ENCODE measurements at places on chromosomes 12 and 14.

DNA sequence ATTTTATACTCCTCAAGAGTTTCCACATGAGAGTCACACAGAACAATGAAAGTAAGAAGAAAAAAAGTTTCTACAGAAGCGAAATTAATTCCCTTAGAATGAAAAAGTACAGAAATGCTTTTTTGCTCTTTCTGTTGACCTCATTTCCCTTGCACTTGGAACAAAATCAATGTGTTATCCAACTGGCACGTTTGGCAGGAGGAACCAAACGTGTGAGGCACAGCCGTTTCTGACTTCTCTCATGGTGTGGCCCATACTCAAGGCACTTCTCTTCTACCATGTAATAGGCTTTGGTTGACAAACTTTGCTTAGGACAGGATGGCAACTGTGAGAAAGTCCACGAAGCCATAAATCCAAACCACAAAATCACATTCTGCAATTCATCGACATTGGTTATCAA is 297.0 kb downstream of the FUT8 start:
- no peak for DNase-seq

DNA sequence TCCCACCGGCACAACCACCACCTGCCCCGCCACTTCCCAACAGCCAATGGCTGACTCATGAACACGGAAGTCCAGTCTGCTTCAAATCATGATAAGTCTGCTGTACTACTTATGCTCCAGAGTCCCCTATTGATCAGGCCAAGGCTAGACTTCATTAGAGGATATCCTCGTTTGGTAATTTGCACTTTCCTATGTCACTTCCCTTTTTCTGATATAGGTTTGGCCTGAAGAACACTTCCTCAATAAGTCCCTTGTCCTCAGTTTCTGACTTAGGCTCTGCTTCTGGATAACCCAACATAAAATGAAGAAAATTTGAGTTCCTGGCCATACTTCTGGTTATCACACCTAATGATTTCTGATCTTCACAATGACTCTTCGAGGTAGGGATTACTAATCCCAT is 45.3 kb downstream of the IFNG-AS1 start:
- no peak for DNase-seq

DNA sequence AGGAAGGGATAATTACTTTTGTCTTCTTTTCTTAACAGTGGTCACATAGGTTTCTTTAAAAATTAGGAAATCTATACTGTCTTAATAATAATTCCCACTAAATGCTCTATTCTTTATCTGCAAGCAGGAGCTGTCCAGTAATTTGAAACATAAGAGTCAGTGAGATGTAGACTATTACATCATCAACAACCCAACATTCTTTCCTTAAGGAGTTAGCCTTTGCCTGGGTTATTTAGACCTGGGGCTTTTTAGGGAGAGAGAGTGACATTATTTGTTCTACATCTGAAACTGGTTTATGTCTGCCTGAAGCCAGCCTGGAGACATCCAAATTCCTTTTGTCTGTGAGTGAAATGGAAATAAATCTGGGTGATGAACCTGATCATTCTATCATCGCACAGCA is 294.4 kb downstream of the TMTC2 start:
- DNase-seq = no peak

DNA sequence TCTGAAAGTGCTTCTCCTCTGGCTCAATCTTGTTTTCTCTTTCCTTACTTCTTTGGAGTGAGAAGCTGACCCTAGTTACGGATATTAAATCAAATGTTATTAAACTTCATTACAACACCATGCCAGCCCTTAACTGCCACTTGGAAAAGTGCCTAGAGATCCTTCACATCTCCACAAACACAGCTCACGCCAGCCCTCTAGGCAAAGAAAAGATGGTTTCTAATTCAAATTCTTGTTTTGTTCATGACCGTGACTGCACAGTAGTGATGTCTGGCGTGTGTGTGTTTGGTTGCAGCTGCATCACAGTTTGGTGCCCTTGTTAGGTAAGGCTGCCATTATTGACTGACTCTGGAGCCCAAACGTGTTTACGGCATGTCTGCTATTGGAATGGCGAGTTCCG is 113.0 kb downstream of the BEGAIN start:
- DNase-seq = no peak

DNA sequence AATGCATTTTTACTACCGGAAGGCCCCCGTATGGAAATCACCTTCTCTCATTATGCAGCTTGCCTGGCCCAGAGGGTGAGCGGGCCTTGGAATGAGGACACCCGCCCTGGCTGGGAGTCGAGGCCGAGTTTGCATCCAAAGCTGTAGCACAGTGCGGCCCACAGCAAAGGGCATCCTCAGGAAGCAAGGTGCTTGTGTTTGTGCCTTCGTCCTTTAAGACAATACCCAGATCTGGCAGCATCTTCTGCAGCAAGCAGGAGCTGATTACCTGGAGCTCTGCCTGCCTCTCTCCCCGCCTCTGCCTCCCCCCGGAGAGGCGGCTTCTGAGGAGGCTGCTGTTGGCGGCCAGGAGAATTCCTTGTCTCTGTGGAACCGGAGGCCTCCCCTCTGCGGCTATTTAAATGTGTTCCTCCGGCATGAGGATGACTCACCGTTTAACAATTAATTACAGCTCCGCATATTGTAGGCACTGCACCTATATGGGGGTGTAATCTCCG is 145.3 kb downstream of the CACNA1C start:
- DNase-seq = peak; percentile 62

GRCh38 chr12:10968765-10969456 is 17.8 kb downstream of the TAS2R50 start:
- peak; percentile 47 for DNase-seq

DNA sequence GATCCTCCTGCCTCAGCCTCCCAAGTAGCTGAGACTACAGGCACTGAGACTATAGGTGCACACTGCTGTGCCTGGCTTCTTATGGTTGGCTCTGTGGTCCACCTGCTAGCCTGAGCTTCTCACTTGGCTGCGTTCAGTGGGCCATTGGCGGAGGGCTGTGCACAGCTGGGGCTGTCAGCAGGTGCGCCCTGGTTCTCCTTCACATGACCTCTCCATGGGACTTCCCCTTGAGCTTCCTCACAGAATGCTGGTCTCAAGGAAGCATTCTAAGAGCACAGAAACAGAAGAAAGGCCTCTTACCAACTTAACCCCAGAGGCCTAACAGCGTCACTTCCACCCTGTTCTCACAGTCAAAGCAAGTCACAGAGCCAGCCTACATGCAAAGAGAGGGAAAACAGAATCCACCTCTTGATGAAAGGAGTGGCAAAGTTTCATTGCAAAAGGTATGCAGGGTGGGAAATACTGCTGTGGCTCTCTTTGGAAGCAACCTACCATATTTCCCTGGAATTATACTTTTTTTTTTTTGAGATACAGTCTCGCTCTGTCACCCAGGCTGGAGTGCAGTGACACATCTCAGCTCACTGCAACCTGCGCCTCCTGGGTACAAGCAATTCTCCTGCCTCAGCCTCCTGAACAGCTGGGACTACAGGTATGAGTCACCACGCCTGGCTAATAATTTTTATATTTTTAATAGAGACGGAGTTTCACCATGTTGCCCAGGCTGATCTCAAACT is 9.3 kb downstream of the RILPL2 start:
- DNase-seq = no peak

GRCh38 chr14:83217492-83217891 is 1683.8 kb upstream of the SEL1L start:
- DNase-seq = peak; percentile 87

DNA sequence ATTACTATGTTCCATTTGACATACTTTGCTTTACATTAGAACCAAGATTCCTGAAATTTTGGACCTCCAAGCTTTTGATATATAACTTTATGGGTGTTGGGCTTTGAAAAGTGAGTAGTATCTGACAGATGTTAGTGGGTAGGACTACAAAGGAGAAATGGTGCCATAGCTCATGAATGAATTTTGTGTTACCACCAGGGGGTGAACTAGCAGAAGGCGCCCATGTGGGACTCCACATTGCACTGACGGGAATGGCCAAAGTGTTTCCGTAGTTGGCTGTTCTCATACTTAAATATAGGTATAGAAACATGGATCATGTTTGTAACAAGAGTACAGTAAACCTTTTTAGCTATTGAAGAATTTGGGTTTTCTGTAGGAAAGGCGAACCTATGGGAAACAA is 337.5 kb downstream of the FLRT2 start:
- DNase-seq = no peak

DNA sequence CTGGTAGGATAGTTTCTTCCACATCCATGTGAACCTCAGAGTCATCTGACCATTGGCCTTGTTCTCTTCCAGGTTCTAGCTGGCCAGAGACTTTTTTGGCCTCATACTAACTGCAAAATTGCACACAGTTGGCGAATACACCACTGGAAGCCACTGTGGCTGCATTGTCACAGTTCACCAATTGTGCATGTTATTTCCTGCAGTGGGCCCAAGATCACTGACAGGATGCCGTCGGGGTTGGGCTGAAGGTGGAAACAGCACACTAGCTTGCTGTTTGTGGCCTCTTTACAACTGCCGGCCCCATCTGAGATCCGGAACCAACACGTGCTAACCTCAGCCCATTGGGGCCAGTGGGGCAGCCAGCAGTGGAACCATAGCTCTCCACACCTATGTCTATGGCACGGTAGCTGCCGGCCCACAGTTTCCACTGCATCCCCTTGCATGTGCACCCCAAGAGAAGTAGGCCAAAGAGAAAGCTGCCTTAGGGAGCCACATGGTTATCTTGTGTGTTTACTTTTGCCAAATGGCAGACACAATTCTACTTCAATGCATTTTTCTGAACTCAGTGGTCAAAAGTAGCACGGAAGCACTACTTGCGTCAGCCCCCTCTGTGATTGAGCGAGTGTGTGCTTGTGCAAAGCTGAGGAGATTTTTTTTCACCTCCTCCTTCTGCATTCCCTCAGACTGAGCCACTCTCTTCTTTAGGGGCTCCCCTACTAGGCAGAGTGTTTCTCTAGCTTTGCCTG is 464.0 kb downstream of the RAD51B start:
- no peak for DNase-seq

GRCh38 chr12:40224439-40225291 is at the start of gene LRRK2:
Gene LRRK2, plus strand, starts transcription at chr12:40224997. Its CDS starts 135 bp downstream, at chr12:40225132.
- DNase-seq = peak; percentile 34

- no peak for DNase-seq
Observed at GRCh38 chr12:94078138-94078723, 70.1 kb upstream of the PLXNC1 start.

- peak; percentile 46 for DNase-seq
Observed at GRCh38 chr12:118402251-118402650, 25.9 kb downstream of the SUDS3 start.

GRCh38 chr12:55816881-55817344 is 611 bp downstream of the SARNP start:
- no peak for DNase-seq

GRCh38 chr14:75011356-75011994 is 8.8 kb downstream of the EIF2B2 start:
- DNase-seq = no peak

DNA sequence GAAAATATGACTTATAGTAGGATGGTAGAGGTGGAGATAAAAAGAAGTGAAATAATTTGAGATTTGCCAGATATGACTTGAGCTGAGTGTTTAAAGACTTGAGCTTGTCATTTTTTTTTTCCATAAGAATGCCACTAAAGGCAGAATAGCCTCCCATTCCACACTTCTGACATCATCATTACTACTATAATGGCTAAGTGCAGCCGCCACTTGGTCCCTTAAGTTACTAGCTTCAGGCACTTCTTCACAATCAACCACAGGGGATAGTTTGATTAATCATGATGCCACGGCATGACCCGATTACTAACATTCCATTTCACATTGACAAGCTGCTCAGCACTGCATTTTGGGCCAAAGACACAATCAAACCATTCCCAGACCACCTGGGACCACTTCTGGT is 127.9 kb downstream of the EFCAB11 start:
- no peak for DNase-seq

GRCh38 chr14:72774894-72775620 is 118.8 kb downstream of the DPF3 start:
- no peak for DNase-seq

- DNase-seq = no peak
Observed at GRCh38 chr12:130704606-130705005, 11.5 kb downstream of the RIMBP2 start.

DNA sequence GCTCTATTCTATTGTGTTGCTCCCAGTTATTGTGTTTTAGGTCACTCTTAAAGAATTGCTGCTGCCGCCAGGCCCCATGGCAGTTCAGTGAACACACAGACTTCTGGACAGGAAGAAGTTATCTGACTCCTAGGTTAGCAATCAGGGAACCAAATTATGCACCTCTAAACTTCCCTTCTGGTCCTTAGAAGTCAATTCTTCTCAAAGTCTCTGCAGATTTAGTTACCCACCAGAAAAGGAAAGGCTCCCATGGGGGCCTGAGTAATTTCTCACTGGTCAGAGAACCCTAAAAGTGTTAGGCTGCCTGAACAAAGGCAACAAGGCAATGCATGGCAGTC is 10.0 kb downstream of the EMP1 start:
- DNase-seq = no peak

DNA sequence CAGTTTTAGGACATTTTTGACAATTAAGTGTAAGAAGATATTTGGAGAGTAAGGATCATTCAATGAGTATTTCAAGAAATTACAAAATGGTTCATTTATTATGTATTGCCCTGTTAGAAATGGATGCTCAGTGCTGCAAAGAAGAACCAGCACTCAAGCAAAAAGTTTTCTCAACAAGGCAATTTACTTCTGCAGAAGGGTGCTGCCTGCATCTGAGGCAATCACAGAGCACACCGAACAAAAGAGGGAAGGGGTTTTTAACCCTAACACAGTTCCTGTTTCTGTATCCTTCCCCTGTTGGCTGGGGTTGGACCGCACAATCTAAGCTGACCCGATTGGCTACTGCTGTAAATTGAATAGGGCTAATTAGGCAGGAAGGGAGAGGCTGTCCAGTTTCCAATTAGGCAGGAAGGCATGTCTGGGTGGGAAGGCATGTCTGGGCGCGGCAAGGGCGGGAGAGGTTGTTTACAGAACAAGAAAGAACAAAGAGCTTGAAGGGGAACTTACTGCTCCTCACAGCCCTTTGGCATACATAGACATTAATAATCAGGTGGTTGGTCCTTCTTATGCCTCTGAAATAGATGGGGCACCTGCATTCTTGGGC is 41.4 kb downstream of the SPTSSA start:
- DNase-seq = no peak

All from fibroblast of skin of left quadriceps (primary cell).